Fibroblast of skin of left quadriceps (primary cell): ENCODE measurements at places on chromosomes 1 and 21.
A peak's percentile ranks its signal among the peaks of the same experiment; 100 is the strongest.

DNA sequence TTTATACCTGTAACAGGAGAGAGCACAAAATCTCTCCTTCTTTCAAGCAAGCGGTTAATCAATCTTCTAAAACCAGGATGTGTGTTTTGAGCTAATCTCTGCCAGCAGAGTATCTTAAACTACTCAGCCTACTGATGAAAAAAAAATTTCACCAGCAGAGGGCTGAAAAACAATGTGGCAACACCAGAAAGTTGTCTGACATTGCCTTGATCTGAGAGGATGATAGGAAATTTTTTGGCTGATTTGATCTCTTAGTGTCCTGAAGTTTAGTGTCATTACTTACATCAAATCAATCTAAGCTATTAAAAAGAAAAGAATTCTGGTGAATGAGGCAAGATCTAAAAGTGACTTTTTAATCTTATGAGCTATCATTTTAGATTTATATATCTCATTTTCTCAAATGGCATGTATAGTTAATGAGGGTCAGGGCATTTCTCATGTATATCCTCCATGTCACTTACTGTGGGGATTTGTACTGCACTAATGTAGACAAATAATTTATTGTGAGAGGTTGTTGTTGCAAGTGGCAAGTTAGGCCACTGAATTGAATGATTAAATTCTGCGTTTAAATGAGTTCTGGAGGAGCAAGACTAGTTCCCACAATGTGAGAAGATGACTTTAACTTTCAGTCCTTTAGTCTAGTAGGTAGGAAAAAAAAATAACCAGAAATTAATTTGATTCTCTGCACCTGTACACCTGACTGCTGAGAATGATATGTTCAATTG lies 10.9 kb downstream of the ADAMTS1 start:
- DNase-seq: no peak

DNA sequence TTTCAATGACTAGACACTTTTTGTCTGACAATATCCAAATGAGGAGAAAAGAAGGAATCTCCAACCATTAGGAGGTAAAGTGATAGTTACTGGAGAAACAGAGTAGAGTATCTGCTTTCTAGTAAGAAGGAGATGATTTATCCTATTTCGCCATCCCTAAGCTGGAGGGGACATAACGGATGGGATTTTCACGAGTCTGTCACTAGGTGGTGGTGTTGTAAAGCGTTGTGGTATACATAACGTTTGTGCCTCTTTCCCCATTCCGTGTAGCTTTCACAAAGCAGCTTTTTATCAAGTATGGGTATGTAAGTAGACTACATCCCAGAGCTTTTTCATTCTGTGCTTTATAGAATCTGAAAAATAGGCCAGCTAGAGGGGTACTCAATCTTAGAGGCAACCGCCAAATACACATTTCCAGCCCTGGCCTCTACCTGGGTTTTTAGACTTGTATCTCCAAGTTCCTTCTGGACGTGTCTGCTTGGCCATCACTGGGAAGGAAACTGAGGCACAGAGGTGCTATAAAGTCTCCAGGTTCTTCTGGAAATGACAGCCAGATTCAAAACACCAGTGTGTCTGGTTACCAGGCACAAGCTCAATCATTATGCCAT lies 33.3 kb upstream of the FAM3B start:
- peak; percentile 77 for DNase-seq

GRCh38 chr1:58919959-58920321 lies 136.1 kb upstream of the JUN start:
- no peak for DNase-seq

GRCh38 chr1:24047110-24047477 lies 64.8 kb downstream of the MYOM3 start:
- DNase-seq: no peak

DNA sequence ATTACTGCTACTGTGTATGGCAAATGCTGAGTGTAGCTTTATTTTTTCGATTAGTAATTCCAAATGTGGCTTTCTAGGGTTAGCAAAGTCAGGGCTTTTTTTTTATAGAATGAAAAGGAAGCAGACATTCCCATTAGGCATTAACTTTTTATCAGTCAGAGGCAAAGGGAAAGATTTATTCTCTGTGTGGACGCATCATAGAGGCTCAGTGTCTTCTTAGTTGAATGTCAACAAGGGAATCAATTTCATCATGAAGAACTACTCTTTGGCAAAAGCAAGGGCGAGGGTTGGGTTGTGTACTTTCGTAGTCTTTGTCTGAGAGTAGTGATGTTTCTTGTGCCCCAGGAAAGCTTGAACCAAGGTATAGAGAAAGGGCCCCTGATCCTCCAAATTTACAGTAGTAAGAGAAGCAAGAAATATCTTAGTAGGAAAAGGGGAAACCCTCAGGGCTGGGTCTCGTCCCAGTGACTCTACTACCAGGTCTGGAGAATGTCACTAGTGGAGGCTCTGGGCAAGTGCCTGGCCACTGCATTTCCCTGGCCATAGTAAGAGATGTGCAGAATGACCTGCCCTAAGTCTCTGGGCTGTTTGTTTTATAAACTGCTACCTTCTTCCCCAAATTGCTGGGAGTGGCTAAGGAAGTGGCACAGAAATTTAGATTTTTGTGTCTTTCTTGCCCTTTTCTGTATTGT lies 30.0 kb upstream of the MACF1 start:
- DNase-seq: no peak

DNA sequence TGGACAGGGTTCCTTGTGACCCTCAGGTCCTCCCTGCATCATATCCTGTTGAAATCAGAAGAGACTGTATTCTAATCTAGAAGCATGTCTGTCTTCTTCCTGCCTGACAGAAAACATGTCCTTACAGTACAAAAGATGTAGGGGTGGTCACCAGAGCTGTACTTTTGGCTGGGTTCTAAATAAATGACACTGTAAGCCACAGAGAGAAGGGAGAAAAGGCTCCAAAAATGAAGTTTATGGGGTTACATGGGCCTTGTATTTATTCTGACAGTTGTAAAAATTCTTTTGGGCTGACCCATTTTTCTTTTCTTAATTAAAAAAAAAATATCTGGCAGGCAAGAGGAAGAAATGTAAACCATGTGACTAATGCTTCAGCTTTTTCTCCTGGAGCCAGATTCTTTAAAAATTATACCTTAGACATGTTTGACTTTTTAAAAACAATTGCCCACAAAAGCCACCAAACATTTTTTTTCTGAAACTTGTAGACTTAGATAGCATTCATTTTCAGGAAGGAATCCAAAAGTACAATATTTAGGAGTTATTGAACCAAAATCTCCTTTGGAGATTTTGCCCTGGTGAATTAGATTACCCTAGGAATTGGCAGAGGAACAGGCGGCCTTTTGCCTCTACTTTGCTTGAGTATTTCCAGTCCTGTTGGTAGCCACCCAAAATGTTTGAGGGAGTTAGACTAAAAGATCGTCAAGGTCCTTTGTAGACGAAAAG lies 17.1 kb downstream of the RGL1 start:
- DNase-seq: no peak

- no peak for DNase-seq
These were observed 19.8 kb upstream of the PTAFR start for GRCh38 chr1:28196330-28196729.

DNA sequence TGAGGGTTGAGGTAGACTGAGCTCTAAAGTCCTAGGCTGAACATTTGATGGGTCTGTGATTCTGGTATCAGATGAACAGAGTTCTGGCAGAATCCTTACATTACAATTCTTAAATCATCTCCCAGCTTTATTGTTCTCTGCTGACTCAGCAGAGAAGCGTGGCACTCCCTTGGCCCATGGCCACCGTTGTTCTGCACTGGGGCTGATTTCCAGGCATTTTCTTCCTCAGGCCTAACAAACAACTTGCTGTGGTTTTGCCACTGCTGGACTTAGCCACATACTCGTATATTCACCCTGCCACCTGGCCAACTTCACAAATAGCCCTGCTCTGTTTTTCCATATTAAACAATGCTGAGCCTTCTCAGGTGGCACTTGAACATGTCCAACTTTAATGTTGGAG lies 223.2 kb downstream of the TNR start:
- no peak for DNase-seq

GRCh38 chr1:47572731-47573430 lies 135.0 kb downstream of the FOXD2 start:
- no peak for DNase-seq

DNA sequence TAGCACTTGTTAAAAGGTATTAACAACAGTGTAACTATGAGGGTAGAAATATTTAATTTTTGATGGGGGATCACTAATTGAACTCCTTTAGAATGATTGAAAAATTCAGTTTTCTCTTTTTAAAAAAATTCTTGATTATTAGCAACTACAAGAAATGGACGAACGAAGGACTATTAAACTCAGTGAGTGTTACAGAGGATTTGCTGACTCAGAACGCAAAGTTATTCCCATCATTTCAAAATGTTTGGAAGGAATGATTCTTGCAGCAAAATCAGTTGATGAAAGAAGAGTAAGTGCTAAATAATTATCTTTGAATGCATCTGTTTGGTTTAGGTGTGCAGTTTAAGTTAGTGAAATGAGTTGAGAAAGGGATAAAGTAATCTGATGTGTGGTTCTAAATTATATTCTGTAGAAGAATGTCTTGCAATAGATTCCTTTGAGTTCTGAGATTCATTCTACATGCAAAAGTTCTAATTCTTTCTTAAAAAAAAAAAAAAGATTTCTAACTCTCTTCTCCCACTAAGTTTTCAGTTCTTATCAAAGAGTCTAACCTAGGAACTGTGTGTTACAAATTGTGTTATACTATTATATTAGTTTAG lies 85.0 kb downstream of the FNBP1L start:
- DNase-seq: no peak

- DNase-seq: no peak
These were observed 70.9 kb upstream of the FAM78B start for GRCh38 chr1:166237675-166238074.

DNA sequence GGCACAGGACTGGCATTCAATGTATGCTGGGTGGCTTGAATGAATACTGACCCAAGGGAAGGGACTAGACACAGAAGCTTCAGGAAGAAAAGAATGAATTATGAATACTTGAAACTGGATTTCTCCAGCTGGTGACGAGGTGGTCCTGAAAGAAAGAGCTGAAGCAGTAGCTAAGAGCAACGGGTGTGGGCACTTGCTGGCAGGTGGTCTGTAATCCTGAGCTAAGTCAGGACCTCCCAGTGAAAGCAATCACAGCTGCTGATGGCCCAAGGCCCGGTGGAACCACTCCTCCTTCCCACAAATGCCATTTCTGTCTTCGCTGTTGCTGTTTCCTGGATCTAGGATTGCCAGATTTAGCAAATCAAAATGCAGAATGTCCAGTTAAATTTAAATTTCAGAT lies 47.0 kb downstream of the NEK2 start:
- DNase-seq: no peak

DNA sequence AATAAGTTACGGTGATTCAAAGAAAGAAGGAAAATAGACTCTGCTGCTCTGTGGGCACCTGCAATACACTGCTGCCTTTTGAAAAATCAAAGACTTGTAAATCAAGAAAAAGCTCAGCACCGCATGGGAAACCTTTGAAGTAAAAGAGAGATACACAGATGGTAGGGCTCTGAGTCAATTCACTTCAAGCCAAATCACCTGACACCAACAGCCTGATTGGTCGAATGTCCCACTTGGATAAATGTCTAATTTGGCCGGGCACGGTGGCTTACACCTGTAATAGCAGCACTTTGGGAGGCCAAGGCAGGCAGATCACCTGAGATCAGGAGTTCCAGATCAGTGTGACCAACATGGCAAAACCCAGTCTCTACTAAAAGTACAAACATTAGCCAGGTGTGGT lies 19.2 kb upstream of the RCAN3 start:
- no peak for DNase-seq

DNA sequence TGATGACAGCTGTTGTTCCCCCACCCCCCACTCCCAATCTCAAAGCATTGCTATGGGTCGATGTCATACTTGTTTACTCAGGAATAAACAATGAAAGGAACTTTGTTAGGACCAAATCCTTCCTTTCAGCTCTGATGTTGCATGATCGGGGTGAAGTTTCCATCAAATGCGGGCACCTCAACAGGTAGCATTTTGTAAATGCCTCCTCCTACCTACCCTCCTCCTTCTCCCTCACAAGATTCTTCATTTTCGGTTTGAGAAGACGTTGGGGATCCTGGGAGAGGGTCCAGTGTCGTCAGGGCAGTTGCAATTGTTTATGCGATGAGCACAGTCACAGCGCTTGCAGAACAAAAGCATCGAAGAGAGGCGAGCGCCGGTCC lies 758 bp upstream of the HUNK start:
- no peak for DNase-seq

DNA sequence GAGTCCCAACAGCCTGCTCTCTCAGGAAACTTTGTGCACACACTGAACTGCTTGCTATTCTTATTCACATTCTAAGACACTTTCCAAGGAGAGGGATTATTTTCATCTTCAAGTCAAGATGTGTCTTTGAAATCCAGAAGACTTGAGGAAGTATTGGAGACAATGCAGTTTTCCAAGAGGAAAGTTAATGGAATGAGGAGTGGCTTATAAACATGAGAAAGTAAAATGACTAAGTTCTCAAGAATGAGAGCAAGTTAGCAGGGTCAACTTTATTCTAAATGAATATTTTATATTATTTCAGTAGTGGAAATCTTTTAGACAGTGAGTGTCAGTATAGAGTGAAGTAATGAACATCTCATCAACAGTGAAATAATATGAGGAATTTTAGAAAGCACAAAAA lies 1239.3 kb downstream of the MRPL39 start:
- DNase-seq: peak; percentile 1

- DNase-seq: no peak
These were observed 5.6 kb downstream of the ARID1A start for GRCh38 chr1:26701266-26701994.

- DNase-seq: no peak
These were observed 723.5 kb downstream of the LTN1 start for GRCh38 chr21:28269173-28269572.

DNA sequence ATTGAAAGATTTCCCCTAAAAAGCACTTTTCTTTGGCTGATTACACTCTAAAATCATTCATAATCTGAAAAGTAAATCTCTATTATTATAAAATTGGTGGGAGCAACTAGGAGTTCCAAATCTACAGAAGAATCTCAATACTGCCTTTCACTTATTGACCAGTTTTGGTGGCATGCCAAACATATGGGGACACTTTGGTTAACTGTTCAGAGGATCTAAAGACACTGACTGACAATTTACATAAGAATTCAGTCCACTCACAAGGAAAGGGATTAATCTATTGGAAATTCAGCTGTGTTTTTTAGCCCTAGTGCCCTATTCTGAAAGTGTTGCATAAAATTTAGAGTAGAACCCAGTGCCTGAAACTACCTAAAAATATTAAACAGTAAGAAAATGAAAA lies 113.6 kb downstream of the LRRC40 start:
- no peak for DNase-seq

DNA sequence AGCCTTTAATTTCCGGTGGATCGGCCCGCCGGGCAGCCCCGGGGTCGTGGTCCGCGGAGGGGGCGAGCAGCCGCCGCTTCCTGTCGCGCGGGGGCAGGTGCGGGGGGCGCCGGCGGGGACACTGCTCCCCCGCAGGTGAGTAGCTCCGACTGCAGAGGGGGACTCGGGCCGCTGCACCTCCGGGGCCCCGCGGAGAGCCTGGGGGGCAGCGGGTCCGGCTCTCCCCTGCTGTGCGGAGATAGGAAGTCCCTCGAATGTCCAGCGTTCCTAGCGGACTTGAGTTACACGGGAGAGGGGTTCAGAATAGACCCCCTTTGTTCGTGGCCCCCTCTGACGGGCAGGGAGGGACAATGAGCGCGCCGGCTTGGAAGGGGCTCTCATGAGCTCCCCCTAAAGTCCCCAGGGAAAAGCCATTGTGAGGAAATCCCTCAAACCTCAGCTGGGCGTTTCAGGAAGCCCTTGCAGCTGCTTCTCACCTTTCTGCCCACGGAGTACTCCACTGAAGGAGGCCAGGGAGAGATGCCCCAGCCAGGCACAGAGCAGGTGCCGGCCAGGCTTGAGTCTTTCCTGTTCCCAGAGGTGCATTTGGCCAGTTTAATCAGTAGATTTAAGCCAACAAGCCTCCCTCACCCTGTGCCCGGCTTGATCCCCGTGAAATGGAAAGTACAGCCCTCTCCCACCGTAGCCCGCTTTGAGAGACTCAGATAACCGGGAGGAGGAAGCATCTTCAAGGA lies 925 bp downstream of the PDE9A start:
- no peak for DNase-seq
